Activated CD8-positive, alpha-beta memory T cell treated with anti-CD3 and anti-CD28 coated beads for 1 hour (primary cell): ENCODE measurements at places on chromosomes 3 and 15.

DNA sequence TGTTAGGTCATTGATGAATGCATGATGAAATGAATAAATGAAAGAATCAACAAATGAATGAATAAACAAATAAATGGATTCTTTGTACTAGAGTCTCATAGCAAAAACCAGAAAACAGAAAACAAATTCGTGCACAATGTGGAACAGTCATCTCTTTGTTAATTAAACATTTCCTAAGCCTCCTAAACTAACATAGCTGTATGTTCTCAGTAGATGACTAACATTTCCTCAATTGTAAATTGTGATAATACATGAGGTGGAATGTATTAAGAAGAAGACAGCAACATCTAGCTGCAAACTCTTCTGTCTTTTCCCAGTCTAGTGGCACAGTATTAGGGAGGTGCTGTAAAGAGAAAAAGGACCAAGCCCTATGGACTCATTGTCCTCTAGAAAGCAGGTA lies 1021.0 kb downstream of the MCTP2 start:
- DNase-seq = no peak

DNA sequence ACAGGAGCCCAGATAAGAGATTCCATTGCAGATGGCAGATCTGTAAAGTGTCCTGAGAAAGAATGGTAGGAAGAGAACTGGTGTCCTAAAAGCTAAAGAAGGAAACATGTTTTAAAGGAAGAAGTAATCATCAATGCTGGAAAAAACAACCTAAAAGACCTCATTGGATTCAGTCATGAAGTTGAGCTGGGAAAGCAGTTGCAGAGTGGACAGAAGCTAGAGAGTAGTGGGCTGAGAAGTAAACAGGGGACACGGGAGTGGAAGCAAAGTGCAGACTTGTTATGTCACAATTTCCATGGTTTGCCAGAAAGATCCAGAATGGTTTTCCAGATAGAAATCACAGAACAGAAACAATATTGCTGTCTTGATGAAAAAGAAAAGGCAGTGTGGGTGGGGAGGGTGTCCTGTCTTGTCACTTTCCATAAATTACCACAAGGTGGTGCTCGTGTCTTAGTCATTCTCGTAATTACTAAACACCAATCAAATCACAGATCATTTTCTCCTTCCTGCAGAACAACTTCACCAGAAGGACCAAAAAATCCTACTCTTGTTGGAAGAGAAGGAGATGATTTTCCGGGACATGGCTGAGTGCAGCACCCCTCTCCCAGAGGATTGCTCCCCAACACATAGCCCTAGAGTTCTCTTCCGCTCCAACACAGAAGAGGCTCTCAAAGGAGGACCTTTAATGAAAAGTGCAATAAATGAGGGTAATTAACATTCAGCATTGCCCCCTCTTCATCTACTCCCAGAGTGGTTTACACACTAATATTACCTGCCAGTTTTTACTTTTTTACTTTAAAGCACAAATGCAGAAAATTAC lies 64.5 kb downstream of the KLHL25 start:
- no peak for DNase-seq

DNA sequence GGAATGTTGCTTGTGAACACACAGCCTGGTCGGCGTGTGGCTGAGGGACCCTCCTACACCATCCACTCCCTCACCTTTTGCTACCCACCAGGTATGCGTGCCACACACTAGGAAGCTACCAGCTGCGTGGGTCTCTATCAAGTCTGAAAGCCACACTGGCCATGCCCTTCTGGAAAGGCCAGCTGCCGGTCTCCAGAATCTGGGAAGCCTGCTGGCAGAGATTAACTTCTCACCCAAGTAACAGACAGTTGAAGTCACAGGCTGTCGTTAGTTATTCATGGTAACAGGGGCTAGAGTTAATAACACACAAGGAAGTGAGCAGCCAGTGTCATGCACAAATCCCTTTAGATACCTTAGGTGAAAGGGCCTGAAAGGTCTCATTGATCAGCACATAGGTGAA lies 48.1 kb downstream of the SUSD5 start:
- DNase-seq = no peak

DNA sequence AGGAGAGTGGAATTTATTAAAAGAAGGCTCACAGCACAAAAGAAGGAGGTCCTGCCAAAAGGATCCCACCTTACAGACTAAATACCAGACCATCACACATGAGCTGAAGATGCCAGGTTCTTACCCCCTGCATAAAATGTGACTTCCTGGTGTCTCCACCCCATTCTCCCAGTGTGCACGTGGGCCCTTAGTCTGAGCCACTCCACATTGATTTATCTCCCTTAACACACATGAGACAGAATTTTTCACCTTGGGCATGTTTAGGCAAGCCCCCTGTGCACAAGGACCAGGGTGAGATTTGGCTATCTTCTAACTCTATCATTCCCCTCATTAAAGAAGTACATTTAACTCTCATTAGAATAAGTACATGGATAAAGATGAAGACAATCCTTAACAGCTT lies 916.7 kb downstream of the PLOD2 start:
- DNase-seq = no peak

DNA sequence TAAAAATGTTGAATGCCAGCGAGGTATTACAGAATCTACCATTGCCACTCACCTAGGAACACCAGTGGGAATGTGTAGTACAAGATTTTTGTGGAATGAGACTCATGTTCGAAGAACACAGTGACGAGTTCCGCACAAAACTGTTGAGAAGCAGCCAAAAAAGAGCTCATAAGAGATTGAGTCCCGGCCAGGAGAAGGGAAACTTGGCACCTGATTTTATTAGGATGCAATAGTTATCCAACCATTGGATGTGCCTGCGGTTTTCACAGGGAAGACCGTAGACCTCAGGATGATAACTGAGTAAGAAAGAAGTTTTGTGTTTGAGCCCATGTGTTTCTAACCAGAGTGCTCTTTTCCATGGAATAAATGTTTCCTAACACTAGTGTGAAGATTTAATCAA lies 88.9 kb downstream of the PTPRG start:
- DNase-seq = no peak

DNA sequence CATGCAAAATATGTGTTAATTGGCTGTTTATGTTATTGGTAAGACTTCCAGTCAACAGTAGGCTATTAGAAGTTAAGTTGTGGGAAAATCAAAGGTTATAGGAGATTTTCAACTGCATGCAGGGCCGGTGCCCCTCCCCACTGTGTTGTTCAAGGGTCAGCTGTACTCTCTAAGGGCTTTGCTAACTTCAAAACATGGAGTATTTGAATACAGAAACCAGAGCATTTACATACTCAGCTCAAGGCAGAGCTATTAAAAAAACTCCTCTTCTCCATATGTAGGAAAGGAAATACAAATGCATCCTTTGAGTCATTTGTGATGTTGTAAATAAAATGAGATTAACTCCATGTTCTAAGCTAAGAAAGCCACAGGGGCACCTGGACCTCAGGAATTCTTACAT lies 16.8 kb downstream of the IL17RB start:
- no peak for DNase-seq

DNA sequence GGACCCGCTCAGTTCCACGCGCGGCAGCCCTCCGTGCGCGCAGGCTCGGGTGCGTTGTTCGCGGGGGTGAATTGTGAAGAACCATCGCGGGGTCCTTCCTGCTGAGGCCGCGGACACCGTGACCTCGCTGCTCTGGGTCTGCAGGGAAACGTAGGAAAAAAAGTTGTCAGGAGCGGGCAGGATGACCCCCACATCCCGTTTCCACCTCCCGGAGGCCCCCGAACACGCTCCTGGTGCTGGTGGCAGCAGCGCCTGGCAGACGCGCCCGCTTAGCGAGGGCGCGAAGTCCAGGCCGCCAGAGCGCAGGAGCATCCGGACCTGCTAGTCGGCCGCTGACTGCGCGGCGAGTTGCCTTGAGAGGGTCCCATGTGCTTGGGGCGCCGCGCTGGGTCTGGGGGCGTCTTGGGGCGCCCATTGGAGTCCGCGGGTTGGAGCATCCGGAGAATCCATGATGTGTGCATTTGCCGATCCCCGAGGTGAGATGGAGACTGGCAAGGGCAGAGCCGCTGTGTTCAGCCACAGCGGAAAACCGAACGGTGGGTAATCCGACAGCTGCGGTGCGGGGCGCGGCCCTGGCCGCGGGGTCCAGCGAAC lies 520 bp downstream of the GREM1 start:
- no peak for DNase-seq

DNA sequence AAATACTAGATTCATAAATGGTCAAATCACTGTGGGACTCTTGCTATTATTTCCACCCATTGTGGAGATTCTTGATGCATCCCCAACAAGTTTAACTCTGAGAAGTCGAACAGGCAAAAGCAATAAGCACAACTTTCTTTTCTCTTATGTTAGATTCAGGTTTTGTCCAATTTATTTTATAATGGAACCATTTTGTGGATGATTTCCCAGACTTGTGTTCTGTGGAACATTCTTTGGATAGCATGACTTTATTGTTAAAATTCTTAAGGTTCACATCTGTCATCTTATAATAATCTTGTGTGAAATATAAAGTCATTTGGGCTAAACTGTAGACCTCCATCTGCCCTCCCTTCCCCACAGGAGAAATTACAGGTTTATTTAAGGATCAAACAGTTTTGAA lies 213.7 kb downstream of the LPP start:
- no peak for DNase-seq

- no peak for DNase-seq
These were observed 37.0 kb downstream of the MINDY4B start for GRCh38 chr3:150868282-150868681.

GRCh38 chr3:120227710-120228347 lies 57.2 kb downstream of the GPR156 start:
- no peak for DNase-seq

GRCh38 chr3:10867384-10867783 lies 51.4 kb downstream of the SLC6A11 start:
- no peak for DNase-seq

DNA sequence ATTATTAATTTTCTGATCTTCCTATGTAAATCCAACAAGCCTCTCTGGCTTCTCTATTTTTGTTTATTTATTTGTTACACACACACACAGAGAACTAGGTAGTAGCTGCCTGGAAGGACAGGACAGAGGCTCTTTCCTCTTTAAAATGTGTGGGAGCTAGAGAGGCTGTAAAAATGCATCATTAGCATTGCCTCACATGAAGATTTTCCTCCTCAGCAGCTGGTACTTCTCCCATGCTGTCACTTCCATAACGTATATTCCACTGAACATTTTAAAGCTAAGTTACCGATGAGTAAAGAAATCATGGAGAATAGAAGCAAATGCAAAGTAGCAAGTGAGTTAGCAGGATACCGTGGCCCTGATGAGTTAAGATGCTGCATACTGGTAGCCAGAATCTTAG lies 63.9 kb downstream of the IMPG2 start:
- no peak for DNase-seq
